Ammon's horn (tissue), 1 donor: ENCODE measurements at places on chromosomes 16 and 17.
A peak's percentile ranks its signal among the peaks of the same experiment; 100 is the strongest.

- DNase-seq, result no peak
Observed at GRCh38 chr16:81553814-81554675, 109.4 kb downstream of the CMIP start.

DNA sequence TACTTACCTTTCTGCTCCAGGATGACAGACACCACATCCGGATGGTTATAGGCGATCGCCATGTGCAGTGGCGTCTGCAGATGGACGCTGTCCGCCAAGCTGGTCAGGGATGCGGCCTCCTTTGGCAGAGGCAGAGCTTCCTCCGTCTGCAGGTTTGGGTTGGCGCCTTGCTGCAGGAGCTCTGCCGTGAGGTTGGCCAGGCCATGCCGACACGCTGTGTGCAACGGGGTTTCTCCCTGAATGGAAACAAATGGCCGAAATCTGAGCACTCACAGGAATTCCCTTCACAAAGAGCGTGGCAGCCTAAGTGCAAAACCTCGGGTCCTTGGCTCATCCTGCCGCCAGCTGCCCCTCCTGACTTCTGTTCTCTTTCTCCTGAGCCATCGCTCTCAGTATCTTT lies 41.8 kb downstream of the CYB5D2 start:
- DNase-seq, result no peak

DNA sequence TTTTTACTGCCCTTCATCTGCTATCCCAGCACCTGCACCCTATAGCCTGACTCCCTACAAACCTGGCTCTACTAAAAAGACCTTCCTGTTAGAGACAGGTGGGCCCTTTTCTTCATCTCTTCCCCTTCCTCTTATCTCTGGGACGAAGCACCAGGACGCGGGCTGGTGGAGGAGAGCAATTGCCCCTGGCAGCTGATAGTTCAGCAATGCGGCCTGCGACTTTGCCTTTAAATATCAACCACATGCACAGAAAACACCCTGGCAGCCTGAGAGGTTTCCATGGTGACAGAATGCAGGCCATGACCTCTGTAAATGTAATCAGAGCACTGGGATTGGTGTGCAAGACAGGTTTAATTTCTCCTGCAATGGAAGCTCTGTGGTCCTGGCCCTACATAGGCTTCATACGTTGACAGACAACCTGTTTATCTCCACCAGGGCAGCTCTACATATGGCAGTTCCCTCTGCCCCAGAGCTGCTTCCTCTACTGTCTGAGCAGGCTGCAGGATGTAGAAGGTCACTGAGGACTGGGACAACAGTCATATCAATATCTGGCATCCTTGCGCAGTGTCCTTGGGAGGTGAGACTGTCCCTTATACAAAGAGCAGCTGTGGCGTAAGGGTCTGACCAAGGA lies 10.0 kb upstream of the SKAP1 start:
- no peak for DNase-seq

DNA sequence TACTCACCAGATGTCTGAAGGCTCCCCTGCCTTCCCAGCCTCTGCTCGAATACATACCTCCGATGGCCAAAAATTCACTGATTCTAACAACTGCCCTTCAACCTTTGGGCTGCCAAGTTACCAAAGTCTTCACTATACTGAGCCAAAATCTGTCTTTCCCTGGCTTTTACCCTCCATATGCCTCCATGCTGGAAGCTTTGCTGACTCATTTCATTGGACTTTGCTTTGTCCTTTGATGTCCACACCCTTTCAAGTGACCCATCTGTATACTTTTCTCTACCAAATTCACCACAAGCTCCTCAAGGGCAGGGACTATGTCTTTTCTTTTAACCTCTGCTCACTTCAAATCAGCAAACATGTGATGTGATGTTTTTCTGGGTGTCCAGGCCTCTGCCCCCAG lies 21.0 kb upstream of the MTMR4 start:
- DNase-seq, result no peak

- DNase-seq, result no peak
Observed at GRCh38 chr16:86040496-86040895, 141.5 kb downstream of the IRF8 start.

DNA sequence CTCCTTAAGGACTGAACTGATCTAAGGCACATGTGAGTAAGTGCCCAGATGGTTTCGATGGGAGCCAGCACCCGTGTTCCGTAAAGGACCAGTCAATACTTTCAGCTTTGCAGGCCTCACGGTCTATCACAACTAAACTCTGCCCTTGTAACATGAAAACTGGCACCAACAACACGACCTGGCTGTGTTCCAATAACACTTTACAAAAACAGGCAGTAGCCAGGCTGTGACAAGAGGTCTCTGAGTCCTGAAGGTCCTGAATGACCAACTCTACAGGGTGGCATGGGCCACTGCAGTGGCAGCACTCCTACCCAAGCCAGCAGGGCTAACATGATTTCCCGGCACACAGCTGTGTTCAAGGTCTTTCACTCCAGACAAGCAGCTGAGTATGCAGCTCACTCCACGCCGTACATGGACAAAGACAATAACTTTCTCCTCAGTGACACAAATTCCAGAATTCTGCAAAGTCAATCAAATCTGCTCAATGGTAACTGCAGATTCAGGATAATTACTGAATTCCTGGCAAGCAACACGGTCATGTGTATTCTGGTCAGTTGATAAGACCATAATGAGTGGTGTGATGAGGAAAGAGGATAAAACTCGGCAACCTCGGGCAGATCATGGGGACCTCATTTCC lies 15.3 kb downstream of the NPLOC4 start:
- DNase-seq, result peak; percentile 13

DNA sequence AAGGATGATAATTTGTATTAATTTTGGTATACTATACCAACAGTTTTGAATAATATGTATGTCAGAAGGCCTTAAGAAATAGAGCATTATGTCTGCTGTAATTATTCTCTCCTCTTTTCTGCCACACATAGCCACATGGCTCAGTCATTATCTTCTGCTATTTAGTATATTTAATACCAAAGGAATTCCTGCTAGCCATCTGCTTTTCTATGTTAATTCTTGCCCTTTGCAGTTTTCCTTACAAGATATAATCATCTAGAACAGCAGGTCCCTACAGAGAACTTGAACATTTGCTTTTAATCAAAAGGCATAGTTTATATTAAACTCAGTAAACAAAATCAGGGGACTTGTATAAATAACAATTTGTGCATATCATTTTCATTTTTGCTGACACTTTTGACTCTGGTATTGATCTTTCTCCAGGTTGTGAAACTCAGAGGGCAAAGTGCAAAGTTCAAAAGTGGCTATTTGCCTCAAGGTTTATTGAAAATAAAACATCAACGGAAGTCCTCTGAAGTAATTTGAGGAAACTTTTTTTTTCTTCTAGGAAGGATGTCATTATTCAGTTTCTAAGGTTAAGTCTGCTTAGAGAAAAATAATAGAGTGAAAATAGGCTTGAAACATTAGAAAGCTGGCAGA lies 702.0 kb downstream of the KCNJ2 start:
- no peak for DNase-seq

DNA sequence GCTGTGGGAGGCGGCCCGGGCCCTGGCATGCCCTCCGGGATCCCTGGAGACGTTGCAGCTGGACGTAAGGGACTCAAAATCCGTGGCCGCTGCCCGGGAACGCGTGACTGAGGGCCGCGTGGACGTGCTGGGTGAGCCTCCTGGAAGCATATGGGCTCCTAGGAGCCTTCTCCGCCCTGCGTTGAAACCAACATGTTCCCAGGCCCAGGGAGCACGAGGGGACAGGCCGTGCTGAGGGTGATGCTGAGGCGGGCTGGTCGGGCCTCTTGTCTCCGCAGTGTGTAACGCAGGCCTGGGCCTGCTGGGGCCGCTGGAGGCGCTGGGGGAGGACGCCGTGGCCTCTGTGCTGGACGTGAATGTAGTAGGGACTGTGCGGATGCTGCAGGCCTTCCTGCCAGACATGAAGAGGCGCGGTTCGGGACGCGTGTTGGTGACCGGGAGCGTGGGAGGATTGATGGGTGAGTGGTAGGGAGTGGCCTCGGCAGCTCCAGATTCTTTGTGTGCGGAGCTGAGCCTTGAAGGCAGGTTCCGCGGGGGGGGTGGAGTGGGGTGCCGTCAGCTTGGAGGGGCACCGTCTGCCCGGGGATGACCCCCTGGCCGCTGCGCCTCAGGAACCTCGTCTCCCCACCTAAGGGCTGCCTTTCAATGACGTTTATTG lies 567 bp downstream of the HSD17B1 start:
- DNase-seq, result no peak

DNA sequence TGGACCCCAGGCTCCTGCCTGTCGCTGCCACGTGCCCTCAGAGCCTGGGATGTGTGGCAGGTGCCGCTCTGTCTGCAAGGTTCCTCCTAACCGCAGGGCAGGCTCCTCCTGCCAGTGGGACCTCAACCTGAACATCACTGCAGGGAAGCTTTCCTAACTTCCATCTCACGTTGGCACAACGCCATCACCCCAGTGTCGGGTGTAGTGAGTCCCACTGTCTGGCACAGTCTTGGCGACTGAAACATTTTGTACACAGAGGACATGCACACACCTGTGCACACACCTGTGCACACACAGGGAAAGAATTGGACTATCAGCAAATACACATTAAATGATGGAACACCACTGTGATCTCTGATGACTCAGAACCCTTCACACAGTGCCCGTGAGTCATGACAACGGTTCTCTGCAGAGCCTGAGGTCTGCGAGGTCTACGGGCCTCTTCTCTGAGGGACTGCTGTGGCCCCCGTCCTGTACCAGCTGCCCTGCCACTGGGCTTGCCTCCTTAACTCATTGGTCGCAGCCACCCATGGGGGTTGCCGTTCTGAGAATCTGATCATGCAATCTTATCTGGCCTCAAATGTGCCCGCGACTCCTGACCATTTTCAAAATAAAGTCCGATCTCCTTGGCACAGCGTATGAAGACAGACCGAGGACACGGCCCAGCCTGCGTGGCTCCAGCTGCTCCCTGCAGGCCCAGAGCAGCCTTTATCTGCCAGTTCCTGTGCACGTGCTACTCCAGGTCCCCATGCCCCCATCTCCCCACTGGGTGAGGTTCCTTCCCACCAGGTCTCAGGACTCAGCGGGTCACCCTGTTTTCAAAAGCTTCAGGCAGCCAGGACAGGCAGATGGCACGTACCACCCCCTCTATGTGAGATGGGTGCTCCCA lies 7.6 kb downstream of the CCDC57 start:
- DNase-seq, result no peak

DNA sequence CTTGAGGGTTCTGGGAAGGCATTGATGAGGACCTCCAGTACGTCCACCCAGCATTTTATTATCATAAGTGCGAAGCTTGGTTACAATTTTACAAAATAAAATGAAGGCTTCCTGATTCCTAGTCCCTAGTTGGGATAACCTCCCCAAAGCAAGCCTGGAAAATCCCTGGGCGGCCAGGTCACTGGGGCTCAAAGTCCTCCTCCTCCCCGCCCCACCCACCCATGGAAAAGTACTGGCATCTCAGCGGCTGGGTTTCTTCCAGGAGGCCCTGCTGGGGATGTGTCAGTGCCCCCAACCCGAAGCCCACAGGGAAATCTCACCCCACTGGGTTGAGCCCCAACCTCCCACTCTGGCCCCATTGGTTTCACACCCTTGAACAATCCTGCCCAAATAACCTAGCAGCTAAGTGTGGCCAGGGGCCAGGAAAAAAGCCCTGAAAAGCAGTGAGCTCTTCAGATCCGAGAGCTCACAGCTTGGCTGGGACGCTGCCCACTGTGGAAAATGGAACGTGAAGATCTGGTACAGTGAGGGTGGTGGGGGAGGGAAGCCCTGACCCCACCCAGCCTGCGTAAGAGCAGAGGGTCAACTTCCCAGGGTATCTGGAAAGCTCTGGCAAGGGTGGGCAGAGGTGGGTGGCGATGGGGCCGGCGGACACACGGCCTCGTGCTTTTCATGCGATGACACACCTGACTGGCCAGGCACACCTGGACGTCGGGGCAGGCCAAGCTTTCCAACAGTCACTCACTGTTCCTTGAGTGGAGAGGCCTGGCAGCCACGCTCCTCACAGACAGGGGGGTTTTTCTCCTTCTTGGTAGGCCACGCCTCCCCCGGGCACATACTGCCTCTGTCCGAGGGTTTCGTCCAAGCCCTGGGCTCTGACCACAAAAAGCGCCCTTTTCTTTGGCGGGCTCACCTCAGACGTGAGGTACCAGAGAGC lies 324.5 kb downstream of the SOX9 start:
- peak; percentile 58 for DNase-seq
